ENCODE measurements at places on chromosomes 7 and 10.

- DNase-seq, result peak; percentile 44
Measured at GRCh38 chr7:30459591-30460245, 18.9 kb downstream of the NOD1 start.

- no peak for DNase-seq
Measured at GRCh38 chr7:37709631-37710509, 26.3 kb downstream of the GPR141 start.

- no peak for DNase-seq
Measured at GRCh38 chr7:69130396-69130795, 467.9 kb upstream of the AUTS2 start.

DNA sequence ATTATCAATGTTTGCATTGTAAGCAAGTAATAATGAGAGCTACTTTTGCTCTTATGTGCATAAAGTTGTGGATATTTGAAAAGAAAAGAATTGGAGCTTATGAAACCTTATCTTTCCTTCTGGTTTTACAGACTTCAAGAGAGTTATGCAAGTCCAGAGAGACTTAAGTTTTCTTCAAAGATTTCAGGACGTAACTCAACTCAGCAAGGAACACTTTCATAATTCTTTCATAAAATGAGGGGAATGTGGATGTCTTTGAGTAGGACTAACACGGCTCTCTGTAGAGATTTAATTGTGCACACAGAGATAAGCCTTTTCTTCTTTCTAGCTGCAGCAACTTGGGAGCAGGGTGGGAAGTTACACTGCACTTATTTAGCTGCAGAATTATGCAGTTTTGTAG is 97.5 kb downstream of the DNAJB9 start:
- DNase-seq, result no peak

GRCh38 chr7:1466524-1467271 is 7.4 kb upstream of the MICALL2 start:
- peak; percentile 99 for DNase-seq

DNA sequence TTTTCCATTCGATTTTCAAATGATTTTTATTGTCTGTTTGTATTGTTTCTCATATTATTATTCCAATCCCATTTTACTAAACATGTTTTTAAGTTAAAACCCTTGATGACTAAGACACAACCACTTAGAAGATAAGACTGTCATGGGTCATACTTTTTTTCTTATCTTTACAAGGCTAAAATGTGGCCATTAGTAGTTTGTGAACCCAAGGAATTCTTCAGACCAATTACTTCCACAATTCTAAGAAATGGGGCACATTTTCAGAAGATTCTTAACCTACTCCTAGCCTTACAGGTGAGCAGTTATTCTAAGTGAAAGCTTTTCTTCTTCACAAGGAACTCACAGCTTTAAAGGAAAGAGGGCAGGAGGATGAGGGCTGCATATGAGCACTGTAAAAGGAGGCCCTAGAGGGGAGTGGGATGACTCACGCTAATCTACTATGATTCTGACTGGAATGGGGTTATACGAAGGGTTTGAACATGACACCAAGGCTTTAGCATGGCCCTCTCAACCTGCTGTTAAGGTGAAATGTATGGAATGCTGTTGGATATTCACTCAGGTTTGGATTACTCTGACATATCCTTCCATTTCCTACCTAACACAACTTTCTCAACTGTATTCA is 81.0 kb downstream of the SORCS1 start:
- DNase-seq, result no peak

- no peak for DNase-seq
Measured at GRCh38 chr7:150322114-150322832, 882 bp upstream of the LRRC61 start.

Measured in HuH-7 (cell line).